COR-L47 (cell line): ENCODE measurements at places on chromosomes 3 and 15.

GRCh38 chr3:109910772-109911171, 573.4 kb upstream of the DPPA4 start:
- DNase-seq: no peak

- DNase-seq: no peak
Observed at GRCh38 chr3:107284612-107285011, 92.6 kb upstream of the CCDC54 start.

GRCh38 chr3:124815781-124816180, 71.4 kb downstream of the ITGB5 start:
- no peak for DNase-seq

DNA sequence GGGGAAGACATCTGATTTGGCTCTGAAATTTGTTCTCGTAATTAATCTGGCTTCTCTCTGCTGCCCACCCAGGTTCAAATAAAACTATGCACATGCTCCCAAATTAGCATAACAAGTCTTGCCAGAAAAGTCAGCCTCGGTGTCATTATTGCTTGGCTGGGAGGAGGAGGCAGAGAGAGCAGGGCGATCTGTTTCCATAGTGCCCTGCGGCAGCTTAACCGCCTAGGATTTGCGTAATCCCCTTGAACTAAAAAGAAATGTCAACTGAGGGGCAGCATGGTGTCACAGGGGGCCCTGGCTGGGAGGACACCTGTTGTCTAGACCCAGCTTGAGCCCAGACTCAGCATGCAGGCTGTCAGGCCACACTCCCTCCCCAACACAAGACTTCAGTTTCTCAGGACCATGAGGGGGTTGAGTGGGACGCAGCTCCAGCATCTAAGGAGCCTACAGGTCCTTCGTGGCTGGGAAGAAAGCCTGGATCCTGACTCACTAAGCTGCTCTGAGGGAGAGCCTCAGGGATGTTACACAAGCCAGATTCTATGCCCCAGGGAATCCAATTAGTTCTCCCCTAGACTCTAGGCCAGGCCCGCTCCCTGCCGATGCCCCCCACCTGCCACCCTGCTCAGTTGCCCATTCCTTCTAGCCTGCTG, 17.3 kb downstream of the MRPS11 start:
- no peak for DNase-seq

DNA sequence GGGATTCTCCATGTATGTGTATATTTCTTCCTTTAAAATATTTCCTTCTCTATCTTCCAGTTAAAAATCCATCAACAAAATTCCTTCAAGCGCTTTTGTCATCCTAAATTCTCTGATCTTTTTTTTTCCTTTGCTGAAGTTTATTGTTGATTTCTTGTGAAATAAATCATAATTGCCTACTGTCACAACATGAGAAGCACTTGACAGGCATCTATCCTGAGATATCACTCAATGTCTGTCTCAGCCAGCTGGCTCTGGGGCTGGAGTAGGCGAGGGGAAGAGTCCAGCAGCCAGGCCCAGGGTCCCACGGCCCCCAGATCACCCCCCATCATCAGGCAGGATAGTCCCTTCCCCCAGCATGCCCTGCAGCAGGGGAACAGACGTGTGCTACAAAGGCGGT, 109.0 kb upstream of the TLE3 start:
- no peak for DNase-seq

GRCh38 chr15:55334997-55335396, 16.0 kb downstream of the PIGB start:
- no peak for DNase-seq

DNA sequence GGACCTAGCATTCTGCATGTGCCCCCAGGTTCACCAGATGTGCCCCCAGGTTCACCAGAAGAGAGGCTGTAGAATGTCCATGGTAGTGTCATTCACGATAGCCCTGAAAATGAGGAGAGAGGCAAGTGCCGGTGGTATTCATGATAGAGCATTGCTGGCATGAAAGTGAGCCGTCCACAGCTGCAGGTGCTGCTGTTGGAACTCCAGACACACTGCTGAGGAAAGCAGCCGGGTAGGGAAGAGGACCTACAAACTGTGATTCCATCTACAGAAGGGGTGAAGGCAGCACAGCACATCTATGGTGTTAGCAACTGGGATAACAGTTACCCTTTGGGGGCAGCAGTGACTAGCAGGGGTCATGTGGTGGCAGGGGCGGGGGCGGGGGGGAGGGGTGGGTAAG, 125.0 kb upstream of the PLXNA1 start:
- DNase-seq: no peak

GRCh38 chr15:31274496-31275330, 51.9 kb upstream of the KLF13 start:
- DNase-seq: no peak

DNA sequence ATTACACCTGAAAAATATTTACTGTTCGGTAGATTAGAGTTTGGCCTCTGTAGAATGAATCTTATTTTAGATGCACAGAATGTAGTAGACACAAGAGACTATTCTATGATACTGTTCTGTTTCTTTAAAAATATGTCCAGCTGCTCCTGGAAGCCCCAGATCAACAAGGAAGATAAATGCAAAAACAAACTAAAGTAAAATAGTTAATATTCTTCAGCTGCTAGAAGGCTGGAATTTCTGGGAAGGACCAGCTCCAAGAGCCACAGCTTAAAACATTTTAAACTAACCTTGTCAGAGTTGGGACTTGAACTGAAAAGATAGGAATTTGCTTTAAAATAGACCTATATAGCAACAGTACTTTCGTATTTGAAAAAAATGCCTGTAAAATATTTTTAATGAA, 277.9 kb downstream of the PTPRG start:
- DNase-seq: no peak

DNA sequence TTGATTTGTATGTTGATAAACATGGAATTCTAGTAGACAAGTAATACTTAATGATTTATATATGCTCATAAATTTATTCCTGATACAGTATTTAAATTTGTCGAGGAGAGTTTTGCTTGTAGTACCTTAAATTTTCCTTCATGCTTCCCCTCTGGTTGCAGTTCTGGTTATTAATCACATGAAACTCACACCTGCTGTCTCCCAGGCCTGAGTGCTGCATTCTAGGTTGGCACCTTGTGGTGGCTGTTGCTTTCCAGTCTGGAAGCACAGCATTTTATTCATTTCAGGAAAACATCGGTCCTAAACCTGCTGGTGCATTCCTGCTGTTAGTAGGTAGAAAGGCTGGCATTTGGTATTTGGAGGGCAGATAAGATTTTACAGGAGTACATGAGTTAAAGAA, 44.9 kb downstream of the ATP1B3 start:
- DNase-seq: no peak

GRCh38 chr15:48413304-48413703, 82.1 kb downstream of the DUT start:
- no peak for DNase-seq

DNA sequence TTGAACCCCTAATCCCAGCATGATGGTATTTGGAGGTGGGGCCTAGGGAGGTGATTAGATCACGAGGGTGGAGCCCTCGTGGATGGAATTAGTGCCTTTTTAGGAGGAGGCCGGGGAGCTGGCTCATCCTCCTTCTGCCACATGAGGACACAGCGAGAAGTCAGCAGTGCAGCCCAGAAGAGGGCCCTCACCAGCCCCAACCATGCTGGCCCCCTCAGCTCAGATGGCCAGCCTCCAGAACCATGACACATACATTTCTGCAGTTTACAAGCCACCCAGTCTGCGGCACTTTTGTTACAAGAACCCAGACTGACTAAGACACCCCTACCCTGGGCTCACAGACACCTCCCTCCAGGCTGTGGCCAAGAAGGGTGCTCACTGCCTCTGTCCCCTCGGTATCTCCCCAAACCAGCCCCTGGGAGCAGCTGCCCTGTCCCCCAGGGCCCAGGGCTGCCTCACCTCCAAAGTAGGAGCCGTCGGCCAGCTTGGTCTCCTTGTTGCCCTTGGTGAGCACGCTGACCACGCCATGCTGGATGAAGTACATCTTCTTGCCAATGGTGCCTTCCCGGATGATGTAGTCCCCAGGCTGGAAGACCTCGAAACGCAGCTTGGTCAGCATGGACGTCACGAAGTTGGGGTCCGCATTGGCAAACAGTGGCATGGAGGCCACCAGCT, 44.1 kb downstream of the HCN4 start:
- no peak for DNase-seq

- no peak for DNase-seq
Observed at GRCh38 chr3:4425055-4425454, 42.0 kb downstream of the SUMF1 start.

GRCh38 chr15:63469190-63469589, 35.2 kb upstream of the USP3 start:
- DNase-seq: no peak

- DNase-seq: no peak
Observed at GRCh38 chr3:151366993-151367392, 17.6 kb downstream of the P2RY12 start.

GRCh38 chr3:43953814-43954692, 263.3 kb downstream of the ABHD5 start:
- DNase-seq: no peak

DNA sequence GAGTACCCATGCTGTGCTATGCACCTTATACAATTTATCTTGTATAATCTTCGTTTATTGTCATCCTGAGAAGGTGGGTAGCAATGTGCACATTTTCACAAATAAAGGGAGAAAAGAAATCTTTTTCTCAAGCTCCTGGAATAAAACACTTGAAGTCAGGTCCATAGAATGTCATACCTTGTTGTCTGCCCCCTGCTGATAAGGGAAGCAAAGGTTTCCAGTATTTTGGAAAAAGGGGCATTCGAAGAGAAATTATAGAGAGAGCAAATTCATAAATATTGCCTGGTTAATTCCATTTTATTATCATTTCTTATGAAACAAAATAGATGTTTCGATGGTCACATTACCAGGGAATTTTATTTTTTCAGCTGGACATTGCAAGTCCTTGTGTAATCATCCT, 277.8 kb downstream of the RAP2B start:
- DNase-seq: no peak

- DNase-seq: no peak
Observed at GRCh38 chr3:44984335-44984734, 8.3 kb downstream of the EXOSC7 start.

DNA sequence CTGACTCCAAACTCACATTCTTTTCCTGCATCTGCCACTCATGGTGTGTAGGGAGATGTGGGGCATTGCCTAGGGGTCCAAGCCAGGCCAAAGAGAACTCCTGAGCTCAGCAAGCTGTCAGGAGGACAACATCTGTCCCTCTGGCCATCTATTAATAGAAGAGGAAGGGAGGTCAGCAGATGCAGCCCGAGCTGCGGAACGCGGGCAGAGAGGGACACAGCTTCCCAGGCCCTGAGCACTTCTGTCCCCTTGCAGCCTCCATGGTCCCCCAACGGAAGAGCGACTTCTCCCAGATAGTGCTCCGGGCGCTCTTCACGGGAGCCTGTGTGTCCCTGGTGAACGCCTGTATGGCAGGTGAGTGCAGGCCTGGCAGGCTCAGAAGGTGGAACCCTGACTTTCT, 37.3 kb upstream of the PDE8A start:
- no peak for DNase-seq

- DNase-seq: no peak
Observed at GRCh38 chr15:66770518-66771350, 68.7 kb downstream of the SMAD6 start.

- no peak for DNase-seq
Observed at GRCh38 chr15:78024883-78025282, 52.6 kb downstream of the TBC1D2B start.

DNA sequence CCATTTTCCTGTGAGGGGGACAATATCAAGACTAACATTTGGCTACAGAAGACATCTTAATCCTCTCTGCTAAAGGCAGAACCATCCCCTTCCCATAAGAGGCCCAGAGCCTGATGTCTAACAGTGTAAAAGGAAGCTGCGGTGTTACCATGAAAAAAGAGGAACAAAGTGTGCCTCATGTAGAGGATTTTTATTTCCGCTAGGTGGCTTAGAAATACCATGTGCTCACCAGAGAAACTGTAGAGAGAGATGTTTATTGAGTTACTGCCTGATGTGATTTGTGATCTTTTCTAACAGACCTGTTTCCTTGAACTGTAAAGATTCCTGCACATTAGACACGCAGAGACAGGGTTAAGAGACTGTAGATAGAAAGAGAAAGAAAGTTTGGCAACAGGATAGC, 22.0 kb downstream of the OR5H15 start:
- no peak for DNase-seq

DNA sequence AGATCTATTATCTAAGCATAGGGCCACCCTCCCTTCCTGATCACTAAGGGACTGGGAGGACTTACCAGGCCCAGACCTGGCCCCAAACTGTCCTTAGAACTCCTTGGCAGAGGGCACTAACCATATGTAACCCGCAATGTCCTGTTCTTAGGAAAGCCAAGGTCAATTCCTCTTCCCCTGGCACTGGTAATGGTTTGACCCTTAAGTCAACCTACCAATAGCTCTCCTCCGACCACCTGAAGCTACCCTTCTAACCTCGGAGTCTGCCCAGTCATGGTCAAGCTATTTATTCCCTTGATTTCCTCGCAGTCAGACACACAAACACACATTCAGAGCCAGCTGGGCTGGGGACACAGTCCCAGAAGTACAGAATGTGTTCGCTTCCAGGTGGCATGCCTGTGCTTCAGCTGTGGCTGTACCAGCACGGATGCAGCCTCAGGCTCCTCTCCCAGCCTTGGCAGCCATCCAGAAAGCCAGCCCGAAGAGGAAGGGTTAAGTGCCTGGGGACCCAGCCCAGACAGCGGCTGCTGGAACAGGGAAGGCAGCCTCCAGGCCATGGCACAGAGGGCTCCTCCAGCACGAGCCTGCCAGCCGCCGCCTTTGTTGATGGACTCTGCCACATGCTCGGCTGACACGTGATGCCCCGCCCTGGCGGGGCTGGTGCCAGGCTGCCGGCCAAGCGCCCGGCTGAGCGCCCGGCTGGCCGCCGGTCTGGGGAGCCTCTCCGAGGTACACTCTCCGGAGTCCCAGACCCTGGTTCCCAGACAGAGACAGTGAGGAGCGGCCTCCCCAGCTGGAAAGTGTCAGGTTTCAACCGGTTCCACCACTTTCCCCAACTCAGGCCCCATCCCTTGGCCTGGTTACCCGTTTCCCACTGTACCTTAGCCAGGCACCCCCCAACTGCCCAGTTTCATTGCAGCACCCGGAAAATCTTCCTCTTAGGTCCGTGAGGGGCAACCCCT, 5.5 kb downstream of the BMF start:
- peak; percentile 97 for DNase-seq

DNA sequence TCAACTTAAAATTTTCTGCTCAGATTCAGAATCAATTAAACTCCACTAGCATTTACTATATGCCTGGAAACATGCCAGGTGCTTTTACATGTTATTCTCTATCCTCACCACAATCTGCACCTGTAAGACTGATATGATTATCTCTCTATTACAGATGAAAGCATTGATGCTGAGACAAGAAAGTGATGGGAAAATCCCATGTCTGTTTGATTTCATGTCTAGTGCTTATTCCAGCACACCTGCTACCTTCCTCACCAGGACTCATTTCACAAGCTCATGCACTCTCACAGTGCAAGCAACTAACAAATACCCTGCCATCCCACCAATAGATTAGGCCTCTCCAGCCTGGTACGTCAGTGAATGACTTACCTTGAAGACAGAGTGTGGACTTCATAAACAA, 25.0 kb upstream of the BCL6 start:
- no peak for DNase-seq
